ENCODE measurements at places on chromosomes 4 and X.

GRCh38 chr4:102783006-102783405 lies 22.2 kb upstream of the MANBA start:
- DNase-seq, result no peak

DNA sequence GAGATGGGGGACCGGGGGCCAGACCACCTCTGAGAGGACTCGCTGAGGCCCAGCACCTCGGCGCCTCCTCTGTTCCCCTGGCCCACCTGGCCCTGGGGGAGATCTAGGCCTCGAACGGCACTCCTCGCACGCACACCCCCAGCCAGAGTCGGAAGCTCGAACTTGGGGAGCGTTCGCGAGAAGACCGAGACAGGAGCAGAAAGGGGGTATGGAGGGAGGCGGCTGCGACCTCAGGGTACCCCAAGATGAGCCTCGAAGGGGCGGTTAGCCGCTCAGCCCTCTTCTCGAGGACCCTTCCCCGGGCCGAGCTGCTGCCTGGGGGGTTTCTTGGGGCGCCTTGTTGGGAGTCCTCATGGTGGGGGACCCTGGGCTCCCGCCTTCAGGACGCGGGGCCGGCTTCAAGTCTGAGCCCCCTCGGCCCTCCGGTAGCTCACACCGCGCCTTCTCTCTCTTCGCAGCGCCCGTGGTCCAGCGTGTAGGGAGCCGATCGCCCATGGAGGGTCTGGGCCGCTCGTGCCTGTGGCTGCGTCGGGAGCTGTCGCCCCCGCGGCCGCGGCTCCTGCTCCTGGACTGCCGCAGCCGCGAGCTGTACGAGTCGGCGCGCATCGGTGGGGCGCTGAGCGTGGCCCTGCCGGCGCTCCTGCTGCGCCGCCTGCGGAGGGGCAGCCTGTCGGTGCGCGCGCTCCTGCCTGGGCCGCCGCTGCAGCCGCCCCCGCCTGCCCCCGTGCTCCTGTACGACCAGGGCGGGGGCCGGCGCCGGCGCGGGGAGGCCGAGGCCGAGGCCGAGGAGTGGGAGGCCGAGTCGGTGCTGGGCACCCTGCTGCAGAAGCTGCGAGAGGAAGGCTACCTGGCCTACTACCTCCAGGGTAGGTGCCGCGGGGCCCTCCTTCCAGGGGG lies 706 bp downstream of the DUSP9 start:
- no peak for DNase-seq

- DNase-seq, result peak; percentile 28
These were observed 1901.3 kb upstream of the TENM3 start for GRCh38 chr4:180341926-180342325.

- peak; percentile 89 for DNase-seq
These were observed at the start of gene PABPC5 for GRCh38 chrX:91434351-91435168. Gene PABPC5 (plus strand): TSS chrX:91434839. CDS start chrX:91435578, 739 bp downstream.

DNA sequence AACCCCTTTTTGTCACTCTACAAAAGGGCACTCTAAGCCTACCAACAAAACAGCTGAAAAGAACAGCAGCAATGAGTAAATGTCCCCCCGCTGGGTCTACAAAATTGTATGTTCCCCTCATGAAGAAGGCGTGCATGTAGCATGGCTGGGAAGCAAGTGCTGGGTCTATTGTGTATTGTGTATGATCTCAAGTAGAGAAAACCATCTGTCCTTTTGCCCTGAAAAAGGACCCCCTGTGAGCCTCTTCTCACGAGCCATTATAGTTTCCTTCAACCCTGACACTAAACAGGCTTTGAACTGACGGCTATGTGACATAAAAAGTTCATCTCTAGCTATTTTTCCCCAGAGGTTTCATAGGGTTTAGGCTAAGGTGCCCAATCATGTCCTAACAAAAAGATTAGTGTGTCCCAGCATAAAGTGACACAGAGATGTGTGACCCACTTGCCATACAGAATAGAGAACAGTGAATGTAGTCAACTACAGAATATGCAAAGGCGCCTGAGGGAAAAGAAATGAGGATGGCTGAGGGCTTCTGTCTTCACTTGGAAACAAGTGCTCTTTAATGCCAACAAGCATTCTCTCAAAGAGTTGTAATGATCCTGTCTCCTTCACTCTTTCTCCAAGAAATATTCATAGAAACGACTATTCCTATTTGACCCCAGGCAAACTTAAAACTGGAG lies 27.3 kb downstream of the COL25A1 start:
- DNase-seq, result peak; percentile 78

- no peak for DNase-seq
These were observed 2.0 kb upstream of the FGF2 start for GRCh38 chr4:122824616-122825015.

- DNase-seq, result no peak
These were observed 1742.5 kb upstream of the ADGRL3 start for GRCh38 chr4:59457576-59457975.

DNA sequence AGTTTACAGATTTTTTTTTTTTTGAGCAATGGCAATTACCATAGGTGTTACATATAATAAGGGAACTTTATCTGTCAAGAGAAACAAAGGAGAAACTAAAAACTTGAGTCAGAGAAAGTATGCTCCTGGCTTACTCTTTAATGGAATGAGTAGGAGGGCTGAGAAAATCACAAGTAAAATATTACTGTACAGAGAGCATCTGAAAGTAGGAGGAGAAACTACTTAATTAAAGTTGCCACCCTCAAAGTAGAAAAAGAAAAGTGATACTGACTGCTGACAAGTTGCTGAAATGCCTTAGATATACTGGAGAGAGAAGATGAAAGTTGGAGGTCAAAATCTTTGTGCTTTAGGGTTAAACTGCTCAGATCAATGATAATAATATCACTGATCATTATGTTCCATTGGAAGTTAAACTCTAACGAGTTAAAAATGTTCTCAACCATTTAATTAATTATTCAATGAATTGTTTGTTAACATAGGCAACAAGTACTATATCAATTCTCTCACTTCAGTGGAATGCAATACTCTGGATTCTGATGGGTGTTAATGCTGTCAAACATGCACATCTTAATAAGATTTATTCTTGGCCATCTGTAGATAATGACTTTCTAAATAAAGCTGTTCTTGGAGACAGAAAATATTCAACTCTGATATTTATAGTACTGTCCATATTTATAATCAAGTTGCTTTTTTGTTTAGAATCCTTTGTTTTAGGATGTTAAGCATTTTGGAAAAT lies 61.2 kb upstream of the CAMK2D start:
- DNase-seq, result no peak

- DNase-seq, result no peak
These were observed 51.2 kb upstream of the PGRMC2 start for GRCh38 chr4:128338634-128339355.

DNA sequence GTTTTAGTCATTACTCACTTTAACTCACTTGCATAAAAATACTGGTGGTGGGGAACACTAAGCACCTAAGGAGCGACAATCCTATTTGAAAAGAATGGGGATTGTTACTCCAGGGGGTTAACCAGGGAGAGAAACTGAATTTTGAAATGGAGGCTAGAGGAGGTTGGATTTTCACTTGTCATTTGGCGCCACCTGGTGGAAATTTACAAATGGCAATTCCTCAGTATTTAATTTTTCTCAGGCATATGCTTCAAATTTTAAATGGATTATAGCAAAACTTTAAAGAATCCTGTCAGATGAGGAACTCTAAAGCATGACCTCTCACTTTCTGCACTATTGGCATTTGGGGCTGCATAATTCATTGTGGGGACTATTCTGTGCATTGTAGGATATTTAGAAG lies 2.7 kb upstream of the GEMIN8 start:
- DNase-seq, result peak; percentile 63

GRCh38 chr4:174865418-174865985 lies 36.5 kb upstream of the GLRA3 start:
- no peak for DNase-seq

GRCh38 chr4:156971676-156972378 lies at the start of gene PDGFC:
Gene PDGFC (minus strand): TSS chr4:156971799. CDS start chr4:156970903, 896 bp downstream.
- DNase-seq, result peak; percentile 69

- DNase-seq, result no peak
These were observed 84.2 kb downstream of the SLC2A9 start for GRCh38 chr4:9937078-9937477.

GRCh38 chrX:46463682-46464081 lies 81.5 kb downstream of the ZNF674 start:
- DNase-seq, result no peak

DNA sequence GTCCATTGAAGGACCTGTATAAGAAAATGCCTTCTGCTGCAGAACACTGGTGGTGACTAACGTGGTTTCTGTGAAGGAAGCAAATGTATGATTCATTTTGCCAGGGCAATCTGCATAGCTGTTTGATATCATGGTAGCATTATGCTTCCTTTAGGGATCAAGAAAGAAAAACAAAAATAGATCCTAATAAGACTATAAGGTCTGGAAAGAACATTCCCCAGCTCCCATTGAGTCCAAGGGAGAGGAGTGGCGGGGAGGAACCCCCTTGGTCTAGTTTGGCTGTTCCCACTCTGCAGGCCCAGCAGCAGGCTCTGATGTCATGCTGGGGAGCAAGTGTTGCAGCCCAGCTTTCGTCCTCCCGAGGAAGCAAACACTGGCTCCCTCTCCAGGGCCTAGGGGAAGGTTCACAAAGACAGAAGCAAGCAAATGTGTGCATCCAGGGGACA lies 154.5 kb upstream of the GALNT7 start:
- no peak for DNase-seq

DNA sequence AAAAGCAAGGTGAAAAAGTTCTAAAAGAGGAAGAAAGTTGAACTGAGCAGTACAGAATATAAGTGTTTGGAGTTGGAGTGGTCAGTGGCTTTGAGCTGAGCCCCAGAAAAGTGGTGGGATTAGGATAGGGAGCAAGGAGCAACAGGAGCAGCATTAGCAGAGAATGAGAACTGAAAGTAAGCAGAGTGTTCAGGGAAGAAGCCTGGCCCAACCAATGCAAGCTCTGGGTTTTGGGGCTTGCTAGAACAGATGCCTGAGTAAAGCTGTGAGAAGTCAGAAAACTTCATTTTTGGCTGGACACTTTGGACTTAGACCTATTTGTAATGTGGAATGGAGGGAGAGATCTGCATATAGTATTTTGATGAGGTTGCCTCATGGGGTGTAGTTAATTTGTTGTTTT lies 17.8 kb downstream of the JADE1 start:
- no peak for DNase-seq

DNA sequence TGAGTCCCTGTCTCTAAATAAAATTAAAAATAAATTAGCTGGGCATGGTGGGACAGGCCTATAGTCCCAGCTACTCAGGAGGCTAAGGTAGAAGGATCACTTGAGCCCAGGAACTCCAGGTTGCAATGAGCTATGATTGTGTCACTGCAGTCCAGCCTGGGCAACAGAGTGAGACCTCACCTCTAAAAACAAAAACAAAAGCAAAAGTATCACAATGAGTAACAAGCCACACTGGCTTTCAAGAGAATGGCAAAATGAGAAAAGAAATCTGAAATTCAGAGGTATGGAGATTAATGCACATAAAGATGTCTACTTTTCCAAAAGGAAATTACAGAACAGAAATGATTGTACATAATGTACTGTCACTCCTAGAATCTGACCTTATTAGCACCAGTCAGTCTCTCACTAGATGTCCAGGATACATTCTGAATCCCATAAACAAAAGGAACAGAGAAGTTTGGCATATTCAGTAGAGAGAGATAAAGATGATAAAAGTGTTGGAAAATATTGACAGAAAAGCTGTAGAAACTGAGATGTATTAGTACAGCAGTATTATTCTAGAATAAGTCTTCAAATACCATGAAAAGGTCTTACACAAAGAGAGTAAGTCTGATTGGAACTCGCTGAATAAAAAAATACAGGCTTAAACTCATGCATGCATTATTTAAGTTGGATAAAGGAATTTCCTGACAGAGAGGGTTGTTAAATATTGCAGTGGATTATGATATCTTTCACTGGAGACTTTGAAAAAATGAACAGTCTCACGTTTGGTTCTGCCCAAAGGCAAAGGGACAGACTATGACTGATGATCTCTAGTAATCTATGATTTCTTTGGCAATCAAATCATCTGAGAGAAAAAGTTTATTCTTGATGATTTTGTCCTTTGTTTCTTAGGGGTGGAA lies 102.5 kb downstream of the SH3RF1 start:
- no peak for DNase-seq

GRCh38 chrX:148609515-148610327 lies 109.3 kb downstream of the AFF2 start:
- DNase-seq, result no peak

- no peak for DNase-seq
These were observed 59.1 kb downstream of the IGFBP7 start for GRCh38 chr4:57051095-57051494.

DNA sequence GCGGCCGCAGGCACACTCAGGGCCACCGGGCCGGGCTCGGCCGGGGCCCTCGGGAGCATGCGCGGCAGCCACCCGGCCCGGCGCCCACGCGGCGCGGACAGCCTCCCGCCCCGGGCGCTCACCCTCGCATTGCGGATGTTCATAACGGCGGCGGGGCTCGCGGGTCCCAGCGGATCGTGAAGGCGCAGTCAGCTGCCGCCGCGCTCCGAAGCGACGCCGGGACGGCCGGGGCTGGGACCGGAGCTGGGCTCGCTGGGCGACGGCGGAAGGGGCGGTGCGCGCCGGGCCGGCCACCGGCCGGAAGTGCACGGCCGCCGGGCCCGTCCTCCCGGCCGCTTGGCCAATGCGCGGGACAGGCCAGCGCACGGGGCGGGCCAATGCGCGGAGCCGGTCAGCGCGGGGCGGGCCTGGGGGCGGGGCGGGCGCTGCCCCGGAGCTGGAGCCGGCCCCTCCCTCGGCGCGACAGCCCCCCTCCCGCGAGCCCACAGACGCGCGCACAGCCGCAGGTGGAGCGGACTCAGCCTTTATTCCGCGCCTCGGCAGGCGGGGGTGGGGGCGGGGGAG lies at the start of gene NAA10:
Gene NAA10 (minus strand): TSS at position 276 of the 564 bp plus-strand sequence. CDS start 133 bp downstream, at position 143.
- peak; percentile 85 for DNase-seq

- DNase-seq, result no peak
These were observed 45.4 kb downstream of the CXorf58 start for GRCh38 chrX:23952984-23953907.

DNA sequence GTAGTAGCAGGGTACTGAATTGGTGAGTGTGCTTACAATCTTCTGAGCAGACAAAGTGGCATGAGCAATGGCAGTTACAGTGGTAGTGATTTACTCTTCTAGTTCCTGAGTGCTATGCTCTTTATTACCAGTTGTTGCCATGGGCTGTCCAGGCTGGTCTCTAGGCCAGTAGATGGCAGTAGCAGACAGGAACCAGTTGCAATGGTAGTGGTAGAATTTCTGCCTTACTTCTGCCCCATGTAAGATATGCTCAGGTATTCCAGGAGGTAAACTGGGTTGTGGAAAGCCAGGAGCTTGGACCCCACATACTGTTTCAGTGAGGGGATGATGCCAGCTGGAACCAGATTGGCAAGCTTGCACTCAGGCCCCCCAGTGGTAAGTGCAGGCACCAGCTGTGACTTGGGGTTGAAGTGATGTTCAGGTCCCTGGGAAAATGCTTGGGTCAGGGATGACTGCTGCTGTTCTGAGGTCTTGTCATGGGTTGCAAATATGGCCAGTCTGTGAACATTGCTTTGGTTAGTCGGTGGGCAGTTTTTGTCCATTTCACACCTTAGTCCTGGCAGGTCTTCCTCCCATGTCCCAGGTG lies 63.0 kb upstream of the ZXDB start:
- peak; percentile 0 for DNase-seq

- no peak for DNase-seq
These were observed 14.5 kb downstream of the SOD3 start for GRCh38 chr4:24809815-24810405.

GRCh38 chrX:133412246-133412645 lies 3.0 kb downstream of the GPC4 start:
- peak; percentile 45 for DNase-seq

GRCh38 chr4:1655081-1655480 lies 29.0 kb downstream of the FAM53A start:
- no peak for DNase-seq

GRCh38 chrX:17488036-17488435 lies 113.0 kb downstream of the NHS start:
- DNase-seq, result no peak

- DNase-seq, result no peak
These were observed 834.2 kb upstream of the GALNTL6 start for GRCh38 chr4:170978990-170979389.

All from brain (organoid and tissue), 16 donors.